ENCODE measurements at places on chromosomes 2 and 18.
A peak's percentile ranks its signal among the peaks of the same experiment; 100 is the strongest.

DNA sequence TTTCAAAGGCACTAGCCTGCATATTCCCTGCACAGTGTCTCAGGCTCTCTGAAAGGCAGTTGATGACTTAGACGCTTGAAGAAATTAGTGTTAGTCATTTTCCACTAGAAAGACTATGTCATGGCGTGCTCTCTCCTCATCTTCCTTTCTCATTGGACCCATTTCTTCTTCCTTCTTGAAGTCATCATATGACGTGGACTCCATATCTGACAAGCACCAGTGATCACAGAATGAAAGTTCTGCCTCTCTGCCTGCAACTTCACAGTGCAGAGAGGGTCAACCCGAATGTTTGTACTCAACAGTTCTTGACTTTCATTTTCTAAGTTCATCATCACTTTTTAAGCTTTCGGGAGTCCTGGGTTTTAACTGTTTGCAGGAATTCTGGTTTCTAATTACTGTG lies 63.7 kb upstream of the CYRIA start:
- DNase-seq, result no peak

DNA sequence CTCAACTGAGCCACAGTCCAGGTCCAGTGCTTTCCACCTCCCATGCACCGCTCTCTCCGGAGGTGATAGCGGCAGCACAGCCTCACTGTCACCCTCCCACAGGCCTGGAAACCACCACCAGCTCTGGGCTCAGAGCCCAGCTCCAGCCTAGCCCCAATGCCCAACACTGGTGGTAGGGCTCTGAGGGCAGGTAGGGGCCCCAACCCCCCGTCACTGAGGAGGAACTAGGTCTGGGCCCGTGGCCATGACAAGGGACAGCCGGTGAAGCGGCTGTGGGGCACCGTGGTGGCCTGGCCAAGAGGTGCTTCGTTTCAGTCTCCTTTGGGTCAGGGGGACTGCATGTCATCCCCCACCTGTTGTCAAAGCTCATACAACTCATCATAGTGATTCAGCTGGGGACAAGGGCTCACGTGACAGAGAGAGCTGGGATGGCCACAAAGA lies 5.5 kb upstream of the TMEM214 start:
- no peak for DNase-seq

DNA sequence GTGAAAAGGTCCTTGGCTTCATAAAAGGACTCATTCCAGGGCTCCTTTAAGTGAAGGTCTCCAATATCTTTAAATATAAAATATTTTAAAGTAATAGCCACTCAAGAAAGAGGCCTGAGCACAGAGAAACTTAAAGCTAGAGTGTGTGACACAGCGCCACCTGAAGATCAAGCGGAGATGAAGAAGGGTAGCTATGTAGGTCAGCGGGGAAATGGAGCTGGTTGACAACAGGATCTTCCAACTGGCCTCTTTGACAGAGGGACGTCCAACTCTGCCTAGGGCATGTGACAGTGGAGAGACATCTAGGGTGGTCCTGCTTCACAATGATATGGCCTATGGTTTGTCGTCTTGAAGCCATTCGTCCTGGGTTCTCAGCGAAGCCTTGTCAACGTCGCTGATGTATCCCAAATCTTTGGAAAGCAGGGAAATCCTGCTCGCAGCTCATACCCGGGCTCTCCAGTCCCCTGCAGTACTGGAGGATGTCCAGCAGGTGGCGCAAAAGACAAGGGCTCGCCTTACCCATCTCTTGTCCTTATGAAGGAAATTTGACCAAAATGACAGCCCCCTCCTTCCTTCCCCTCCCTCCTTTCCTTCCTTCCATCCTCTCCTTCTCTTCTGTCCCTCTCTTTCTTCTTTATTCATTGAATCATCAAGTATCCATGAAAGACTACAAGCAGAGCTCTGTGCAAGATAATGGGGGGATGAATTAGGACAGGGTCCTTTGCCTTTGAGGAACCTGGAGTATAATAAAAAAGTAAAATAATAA lies 59.6 kb downstream of the LONRF2 start:
- DNase-seq, result peak; percentile 78

DNA sequence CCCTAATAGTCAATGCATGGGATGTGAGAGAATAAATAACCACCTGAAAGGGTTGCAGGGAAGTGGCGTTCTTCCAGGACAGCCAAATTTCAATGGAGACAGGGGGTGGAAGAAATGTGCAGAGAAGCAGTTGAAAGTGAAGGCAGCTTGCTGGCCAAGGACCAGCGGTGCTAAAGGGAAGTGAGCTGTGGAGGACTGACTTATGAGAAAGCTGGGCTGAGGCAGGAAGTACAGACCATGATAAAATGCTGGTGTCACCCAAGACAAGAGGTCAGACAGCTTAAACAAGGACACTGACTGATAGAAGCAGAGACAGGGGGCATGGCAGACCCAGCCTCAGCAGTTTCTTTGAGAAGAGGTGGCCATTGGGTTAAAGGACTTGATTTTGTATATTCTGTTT lies 106.7 kb downstream of the DTNB start:
- DNase-seq, result no peak

DNA sequence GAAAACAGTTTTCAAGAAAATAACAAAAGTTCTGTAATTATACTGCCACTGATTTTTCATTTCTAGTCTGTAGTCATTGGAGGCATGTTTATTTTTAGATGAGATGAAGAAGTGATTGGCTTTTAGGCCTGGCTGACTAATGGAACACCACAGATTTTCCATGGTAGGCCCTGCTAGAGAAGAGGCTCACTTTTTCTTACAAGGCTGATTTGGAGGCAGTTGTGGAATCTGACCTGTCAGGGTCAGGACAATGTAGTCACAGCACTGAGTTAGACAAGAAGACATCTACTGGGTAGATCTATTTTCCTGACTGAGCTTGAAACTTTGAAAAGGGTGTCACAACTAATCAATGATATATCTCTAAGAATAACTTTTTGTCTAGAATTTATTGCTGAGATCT lies 43.9 kb downstream of the KDM3A start:
- no peak for DNase-seq

DNA sequence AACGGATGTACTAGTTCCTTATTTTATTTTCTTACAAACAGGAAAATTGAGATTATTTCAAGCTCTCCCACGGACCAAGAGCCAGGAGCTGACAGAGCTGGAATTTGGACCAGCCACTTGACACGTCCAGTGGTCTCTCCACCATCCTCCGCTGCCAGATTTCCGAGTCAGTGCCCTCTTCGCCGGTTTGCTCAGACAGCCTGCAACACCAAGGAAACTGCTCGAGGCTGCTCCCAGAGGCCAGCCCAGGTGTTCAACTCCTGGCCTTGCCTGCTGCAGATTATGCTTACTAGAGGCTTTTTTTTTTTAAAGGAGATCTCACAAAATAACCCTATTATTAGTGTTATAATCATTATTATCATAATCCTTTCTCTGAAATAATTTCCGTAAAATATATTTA lies 779.8 kb downstream of the RNF144A start:
- no peak for DNase-seq

DNA sequence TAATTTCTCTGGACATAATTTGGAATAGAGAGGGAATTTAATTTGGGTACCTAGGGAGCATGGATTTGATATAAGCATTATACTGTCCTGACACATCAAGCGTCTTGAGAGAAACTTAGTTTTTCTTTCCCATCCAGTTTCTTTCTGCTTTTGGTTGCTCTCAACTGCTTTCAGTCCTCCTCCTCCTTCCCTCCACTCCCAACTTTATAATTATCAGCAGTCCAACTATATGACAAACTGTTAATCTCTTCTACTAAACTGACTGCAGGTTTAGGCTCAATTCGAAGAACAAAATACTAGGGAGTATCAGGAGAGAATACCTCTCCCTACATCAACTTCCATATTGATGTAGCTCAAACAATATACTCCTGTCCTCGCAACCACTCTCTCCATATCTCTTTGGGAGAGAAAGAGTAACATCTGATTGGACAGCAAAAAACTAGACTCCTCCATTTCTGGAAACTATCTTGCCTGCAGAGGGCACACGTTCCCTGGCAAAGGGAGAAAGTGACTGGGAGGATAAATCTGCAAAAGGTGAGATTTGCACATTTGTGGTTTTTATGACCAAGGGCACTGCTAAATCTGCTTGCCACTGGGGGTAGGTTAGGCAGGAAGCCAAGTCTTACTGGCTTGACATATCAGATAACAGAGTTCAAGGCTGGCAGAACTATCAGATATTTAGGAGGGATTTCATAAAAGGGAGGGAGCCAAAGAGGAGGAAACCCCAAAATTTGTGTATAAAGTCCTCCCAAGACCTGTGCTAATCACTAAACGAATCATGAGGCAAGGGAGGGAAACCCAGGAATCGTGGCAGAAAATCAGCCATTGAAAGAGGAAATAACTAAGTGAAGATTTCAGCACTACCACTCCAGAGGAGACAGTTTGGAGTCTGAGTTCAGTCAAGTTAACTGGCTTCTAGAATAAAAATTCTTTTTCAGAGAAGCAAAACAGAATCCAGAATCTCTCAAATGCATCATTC lies 40.0 kb downstream of the ICA1L start:
- peak; percentile 64 for DNase-seq

DNA sequence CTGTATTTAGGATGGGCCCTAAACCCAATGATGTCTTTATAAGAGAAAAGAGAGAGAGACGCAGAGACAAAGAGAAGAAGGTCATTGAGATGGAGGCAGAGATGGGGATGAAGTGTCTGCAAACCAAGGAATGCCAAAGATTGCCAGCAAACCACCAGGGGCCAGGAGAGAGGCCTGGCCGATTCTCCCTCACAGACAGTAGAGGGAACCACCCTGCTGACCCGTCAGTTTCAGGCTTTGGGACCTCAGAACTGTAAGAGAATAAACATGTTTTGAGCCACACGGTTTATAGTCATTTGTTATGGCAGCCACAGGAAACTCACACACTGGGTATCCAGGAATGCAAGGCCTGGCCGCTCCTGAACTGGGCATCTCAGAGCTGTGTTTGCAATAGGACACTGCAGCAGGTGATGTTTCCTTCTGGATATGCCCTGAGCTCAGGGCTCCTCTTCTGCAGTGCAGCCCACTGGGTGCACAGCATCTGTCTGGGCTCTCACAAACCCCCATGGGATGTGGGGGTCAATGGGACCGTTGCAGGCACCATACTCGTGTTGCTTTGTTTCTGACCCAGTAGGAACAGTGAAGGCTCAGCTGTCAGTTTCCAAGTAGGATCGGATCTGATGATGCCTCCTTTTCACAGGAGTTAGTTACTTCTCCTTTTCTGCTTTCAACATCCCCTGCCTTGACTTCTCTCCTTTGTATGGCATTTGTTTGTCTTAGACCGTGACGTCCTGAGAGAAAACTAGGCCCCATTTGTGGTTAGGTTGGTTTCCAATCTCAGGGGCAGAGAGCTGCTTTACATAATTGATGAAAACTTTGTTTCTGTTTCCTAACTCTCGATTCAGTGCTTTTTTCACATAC lies 20.8 kb downstream of the PTPN18 start:
- no peak for DNase-seq

GRCh38 chr2:18976168-18976961 lies 382.1 kb downstream of the OSR1 start:
- DNase-seq, result no peak

- DNase-seq, result no peak
These were observed 508 bp downstream of the CD8A start for GRCh38 chr2:86790134-86790675.

- DNase-seq, result peak; percentile 78
These were observed 1.2 kb downstream of the CABLES1 start for GRCh38 chr18:23136326-23137096.

- no peak for DNase-seq
These were observed 49.7 kb downstream of the RIF1 start for GRCh38 chr2:151459358-151459757.

DNA sequence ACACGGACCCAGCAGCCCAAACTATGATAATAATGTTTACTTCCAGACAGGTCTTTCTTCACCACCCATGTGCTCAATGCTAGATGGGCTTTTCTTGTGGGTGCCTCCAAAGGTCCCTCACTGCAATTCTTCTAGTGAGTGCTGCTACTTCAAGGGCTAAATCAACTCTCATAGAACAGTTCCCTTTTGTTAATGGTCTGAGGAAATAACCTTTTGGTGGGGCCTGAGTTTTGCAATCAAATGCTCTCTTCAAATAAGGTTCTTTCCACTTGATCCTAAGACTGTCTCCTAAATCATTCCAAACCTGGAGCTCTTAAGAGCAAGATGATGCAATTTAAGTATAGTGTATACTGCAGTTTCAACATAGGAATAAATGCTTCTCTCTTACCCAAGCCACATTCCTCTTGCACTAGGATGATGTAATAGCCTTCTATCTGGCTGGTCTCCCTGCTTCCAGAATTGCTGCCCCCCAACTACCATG lies 6.0 kb downstream of the NEMP2 start:
- no peak for DNase-seq

DNA sequence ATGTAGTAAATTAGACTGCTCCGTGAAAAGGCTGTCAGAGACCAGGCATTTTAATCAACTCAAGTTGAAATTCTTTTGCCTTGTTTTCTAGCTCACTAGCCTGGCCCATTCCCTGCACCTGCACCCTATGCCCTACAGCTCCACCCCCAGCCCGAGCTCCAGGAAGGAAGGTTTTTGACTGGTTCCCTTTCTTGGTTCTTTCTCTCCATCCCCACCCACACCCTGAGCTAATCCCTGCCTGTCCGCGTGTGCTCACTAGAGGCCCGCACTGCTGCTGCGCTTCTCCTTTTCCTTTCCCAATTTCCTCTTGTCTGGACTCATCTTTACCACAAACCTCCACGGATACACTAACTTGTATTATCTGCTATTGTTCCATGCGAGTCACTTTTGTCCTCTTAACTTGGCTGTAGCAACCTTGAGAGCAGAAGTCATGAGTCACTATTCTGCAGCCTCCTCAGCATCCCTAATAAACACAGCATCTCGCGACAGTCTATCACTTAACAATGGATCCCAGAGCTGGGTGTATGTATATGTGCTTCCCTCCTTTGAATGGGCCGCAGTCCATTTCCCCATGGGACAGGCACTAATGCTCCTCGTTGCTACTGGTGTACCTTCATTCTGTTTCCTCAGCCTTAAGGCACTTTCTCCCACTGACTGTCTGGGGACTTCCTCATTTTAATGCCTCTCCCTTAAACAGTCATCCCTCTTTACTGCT lies 36.5 kb downstream of the COLEC12 start:
- DNase-seq, result no peak

DNA sequence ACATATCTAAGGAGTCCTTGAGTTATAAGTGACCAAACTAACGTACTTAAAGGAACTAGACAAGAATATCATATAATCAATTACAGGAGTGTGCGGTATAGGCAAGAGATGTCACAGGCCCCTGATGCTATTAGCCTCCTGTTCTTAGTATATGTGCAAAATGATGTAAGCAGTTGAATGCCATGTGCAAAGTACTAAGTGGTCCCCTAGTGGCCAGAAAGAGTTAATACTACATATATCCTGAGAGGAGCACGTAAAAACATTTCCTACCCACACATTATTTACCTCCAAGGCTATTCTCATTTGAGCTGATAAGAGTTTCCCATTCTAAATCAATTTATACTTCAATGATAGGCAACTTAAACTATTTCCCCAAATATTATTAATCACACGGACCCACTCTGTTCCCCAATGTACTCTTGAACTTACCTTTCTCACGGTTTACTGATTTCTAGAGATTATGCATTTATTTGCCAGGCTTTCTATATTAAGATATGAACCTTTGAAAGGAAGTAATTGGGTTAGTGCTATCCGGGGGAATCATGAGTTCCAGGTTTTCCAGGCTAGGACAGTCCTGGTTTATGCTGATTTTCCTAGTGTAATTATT lies 158.0 kb upstream of the KLHL14 start:
- DNase-seq, result peak; percentile 58

GRCh38 chr2:169165791-169166190 lies 96.4 kb downstream of the DHRS9 start:
- DNase-seq, result no peak

Measured in SK-N-SH (cell line).